Lower lobe of right lung (tissue), 2 donors: ENCODE measurements at places on chromosomes 13 and 19. TPM values are rescaled to one million over a fixed set of nuclear protein-coding genes. Genes with fewer than 3 reads are reported as not detected.

The IGSF23 gene
- not detected for total RNA-seq

The PNMA8A gene
- total RNA-seq, result 1.5 TPM

The FCER2 gene
- total RNA-seq, result 0.50 TPM

The CTXN1 gene
- total RNA-seq, result 5.8 TPM

The CYP4F2 gene
- total RNA-seq, result not detected

The TEKTIP1 gene
- total RNA-seq, result 2.2 TPM

The TRPC4 gene
- total RNA-seq, result 0.71 TPM

The RTBDN gene
- not detected for total RNA-seq

The DIAPH3 gene
- 3.2 TPM for total RNA-seq

The MAB21L1 gene
- total RNA-seq, result 0.21 TPM

The TUBB4A gene
- total RNA-seq, result 1.2 TPM

The KLK3 gene
- total RNA-seq, result not detected

The NLRP11 gene
- not detected for total RNA-seq

The ZNF415 gene
- 4.0 TPM for total RNA-seq

The CD37 gene
- 175 TPM for total RNA-seq

The FFAR1 gene
- not detected for total RNA-seq

The CEACAM5 gene
- 99.7 TPM for total RNA-seq

The PTPRH gene
- total RNA-seq, result 0.30 TPM

The SIGLECL1 gene
- total RNA-seq, result not detected

The CCDC70 gene
- total RNA-seq, result not detected

The C19orf44 gene
- 6.6 TPM for total RNA-seq

The NR2C2AP gene
- total RNA-seq, result 12.9 TPM

The KCNRG gene
- 2.7 TPM for total RNA-seq

The NKG7 gene
- total RNA-seq, result 31.7 TPM

The ATP4A gene
- total RNA-seq, result not detected

The KIR3DL1 gene
- total RNA-seq, result 0.71 TPM

The GRK1 gene
- total RNA-seq, result not detected

The ZNF333 gene
- 20.0 TPM for total RNA-seq

The CYP2B6 gene
- total RNA-seq, result 1.9 TPM

The DIRAS1 gene
- total RNA-seq, result 0.71 TPM

The ZNF534 gene
- 0.18 TPM for total RNA-seq

The ZSCAN4 gene
- total RNA-seq, result 0.24 TPM

The ZNF813 gene
- total RNA-seq, result 5.3 TPM

The ZNF155 gene
- 8.9 TPM for total RNA-seq

The ZNF541 gene
- total RNA-seq, result 0.89 TPM

The XPO4 gene
- total RNA-seq, result 17.1 TPM
